ENCODE measurements at places on chromosomes 11 and 22. TPM values are rescaled to one million over a fixed set of nuclear protein-coding genes. Genes with fewer than 3 reads are reported as not detected.
A peak's percentile ranks its signal among the peaks of the same experiment; 100 is the strongest.

DNA sequence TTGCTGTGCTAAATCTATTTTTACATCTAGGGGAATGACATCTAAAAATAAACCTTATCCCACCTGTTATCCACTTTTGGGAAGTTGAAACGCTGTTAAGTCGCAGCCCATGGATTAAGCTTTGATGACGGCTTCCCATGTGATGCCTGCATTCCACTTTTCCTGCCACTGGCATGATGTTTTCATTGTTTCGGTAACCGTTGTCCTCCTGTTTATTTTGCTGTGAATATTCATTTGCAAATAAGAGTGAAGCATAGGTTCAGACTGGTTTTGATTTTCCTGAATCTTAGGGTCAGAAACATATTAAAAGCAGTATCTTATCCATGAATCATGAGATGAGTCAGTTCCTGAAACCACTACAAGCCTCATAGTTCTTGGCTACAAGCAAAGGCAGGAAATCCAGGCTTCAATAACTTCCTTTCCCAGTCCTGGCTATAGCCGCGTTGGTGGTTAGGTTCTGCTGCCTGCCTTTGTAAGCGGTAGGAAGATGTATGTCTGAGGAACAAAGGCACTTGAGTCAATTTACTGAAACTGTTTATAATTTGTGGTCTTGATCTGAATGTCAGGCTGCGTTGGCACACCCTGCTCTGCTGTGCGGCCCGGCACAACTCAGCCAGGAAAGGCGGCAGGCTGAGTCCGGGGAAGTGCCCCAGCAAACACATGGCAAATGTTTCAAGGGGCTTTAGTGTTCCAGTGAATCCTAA lies 19.4 kb downstream of the TEAD1 start:
- no peak for DNase-seq

- DNase-seq: no peak
Observed at GRCh38 chr22:23305321-23305910, 125.1 kb downstream of the BCR start.

TMPRSS4 gene
- 30.2 TPM for polyA plus RNA-seq

KCNJ1 gene
- polyA plus RNA-seq: 76.0 TPM

- peak; percentile 34 for DNase-seq
Observed at GRCh38 chr22:20803696-20804324, 29.9 kb downstream of the SERPIND1 start.

DNA sequence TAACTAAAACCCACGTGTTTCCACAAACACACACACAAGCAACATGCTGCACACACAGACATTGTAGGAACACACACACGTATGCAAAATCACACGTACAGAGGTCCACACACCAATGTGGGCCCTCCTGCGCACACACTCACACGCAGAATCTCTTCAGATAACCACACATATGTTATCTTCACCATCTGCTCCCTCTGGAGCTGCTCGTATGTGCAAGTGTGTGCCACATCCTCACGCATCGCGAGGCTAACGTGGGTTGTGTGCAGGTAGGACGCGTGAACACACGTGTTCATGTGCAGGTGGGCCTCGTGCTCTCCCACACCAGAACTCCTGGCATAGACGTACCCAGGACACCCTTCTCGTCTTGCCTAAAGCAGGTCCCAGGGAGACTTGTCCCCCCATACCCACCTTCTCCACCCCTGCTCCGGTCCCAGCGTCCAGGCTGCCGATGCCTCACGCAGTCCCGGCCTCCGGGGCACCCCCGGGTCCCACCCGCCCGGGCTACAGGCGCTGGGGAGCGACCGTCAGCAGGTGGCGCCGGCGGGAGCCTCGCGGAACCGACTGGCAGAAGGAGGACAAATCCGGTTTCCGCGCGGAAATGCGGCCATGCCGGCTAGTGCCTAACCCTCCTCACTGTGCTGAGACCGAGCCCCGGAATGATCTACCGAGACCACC lies 10.3 kb upstream of the IGSF9B start:
- no peak for DNase-seq

ALG8 gene
- 67.8 TPM for polyA plus RNA-seq

CCDC157 gene
- polyA plus RNA-seq: 5.5 TPM

PTPRCAP gene
- 2.6 TPM for polyA plus RNA-seq

CARNS1 gene
- 4.4 TPM for polyA plus RNA-seq

DNA sequence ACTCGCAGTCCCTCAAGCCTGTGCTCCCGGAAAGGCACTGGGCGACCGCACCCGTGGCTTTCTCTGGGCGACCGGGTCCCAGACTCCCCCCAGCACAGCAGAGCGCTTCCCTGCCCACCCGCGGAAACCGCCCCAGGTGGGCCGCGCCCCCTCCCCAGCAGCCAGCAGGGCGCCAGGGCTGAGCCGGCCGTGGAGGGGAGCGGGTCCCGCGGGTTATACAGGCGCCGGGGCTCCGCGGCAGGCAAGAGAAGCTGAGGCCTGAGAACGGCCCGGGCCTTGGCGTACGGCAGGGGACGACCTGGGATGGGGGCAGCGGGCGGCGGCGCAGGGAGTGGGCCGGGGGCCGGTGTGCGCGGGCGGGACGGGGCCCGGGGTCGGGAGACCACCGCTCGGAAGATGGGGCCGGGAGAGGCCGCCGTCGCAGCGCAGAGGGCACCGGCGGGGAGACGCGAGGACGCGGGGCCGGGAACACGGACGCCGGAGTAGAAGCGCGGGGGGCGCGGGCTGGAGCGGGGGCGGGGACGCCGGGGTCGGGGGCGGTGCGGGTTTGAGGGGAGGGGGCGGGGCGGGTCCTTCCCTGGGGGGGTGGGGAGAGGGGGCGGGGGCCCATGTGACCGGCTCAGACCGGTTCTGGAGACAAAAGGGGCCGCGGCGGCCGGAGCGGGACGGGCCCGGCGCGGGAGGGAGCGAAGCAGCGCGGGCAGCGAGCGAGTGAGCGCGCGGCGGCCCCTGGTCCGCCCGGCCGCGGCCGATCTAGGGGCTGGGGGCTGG lies at the start of gene MDK:
Gene MDK, plus strand, starts transcription at position 622 of the 771 bp plus-strand sequence. CDS start 389 bp downstream, outside the sequence.
- DNase-seq: peak; percentile 60

GPHA2 gene
- 2.6 TPM for polyA plus RNA-seq

DNA sequence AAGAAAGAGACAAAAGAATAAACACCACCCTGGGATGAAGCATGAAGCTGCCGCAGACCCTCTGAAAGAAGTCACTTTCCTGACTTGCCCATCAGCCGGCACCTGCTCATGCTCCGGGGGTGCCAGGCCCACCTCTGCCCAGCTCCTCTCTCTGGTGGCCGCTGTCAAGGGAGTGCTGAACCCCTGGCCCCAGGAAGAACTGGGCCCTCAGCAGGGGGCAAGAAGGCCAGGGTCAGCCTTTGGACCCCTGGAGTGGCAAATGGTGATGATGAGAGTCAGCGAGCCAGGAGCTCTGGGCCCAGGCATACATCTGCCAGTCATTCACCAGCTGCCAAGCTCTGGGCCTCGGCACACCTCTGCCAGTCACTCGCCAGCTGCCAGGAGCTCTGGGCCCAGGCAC lies 17.4 kb downstream of the TTLL8 start:
- DNase-seq: no peak

- DNase-seq: no peak
Observed at GRCh38 chr11:23278121-23278520, 417.8 kb upstream of the CCDC179 start.

DNA sequence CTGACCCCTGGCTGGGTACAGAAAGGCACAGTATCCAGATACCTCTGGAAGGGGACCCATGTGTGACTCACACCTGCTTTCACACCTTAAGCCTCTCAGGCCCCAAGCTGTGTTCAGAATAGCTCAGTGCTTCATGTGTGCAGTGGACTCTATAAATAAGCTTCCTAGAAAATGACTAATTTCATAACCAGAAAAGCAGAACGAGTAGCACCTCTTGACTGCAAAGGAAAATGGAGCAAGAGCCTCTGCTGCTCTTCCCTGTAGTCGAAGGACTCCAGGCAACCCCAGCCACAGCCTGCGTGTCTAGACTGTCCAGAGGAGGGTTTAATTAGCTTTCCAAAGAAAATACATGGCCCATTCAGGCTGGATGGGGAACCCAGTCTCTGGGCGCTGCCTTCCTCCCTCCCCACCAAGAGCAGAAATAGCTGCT lies 23.1 kb downstream of the PTPN5 start:
- no peak for DNase-seq

ART5 gene
- 4.1 TPM for polyA plus RNA-seq

- DNase-seq: no peak
Observed at GRCh38 chr11:76850815-76851214, 9.9 kb upstream of the ACER3 start.

DNA sequence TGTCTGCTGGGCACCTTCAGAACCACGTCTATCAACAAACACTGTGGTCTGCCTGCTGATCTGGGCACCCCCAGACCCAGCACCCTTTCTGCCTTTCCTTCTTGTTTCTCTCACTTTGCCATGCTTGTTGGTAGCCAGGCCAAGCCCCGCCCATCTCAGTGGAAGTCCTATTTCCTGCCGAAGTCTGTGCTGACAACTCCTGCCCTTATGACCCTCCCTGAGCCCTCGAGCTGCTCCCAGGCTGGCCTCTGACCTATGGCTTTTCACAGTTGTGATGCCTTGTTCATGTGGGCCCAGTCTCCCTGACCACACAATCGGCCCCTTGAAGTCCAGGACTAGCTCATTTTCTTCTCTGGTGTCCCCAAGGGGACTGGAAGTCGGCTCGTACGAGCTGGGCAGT lies 132.1 kb downstream of the DSCAML1 start:
- no peak for DNase-seq

ACTN3 gene
- polyA plus RNA-seq: 1.1 TPM

ANO9 gene
- 10.6 TPM for polyA plus RNA-seq

GRCh38 chr22:32820131-32821119 lies 18.9 kb downstream of the TIMP3 start:
- no peak for DNase-seq

OVOL1 gene
- 11.0 TPM for polyA plus RNA-seq

DNA sequence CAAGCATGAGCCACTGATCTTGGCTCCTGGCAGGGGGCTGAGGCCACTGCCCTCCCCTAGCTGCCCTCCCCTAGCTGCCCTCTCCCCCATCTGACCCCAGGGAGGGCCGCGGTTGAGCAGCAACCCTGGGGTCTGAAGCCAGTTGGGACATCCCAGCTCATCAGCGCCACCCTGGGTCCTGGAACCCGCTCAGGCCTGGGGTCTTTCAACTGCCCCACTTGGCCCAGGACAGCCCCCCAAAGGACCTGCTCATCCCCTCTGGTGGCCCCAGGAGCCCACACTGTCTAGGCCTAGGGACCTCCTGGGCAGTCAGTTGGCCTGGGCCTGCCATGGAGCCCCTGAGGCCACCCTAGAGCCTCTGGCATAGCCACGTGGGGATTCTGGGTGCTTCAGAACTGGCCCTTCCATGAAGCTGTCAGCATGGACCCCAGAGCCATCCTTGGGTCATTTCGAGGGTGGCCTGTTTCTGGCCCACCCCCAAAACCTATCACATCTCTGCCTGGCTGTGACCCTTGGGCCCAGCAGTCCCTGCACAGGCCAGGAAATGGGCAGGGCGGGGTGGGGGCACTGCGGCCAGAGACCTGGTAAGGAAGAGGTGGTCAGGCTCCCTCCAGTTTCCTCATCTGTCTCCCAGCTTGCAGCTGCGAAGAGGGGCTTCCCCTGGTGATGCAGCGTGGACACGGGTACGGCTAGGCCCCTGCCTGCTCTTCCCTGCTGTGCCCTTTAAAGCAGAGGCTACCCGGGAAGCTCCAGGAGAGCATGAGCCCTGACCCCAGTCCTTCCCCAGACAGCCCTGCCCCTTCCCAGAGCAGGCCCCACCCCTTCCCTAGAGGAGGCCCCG lies 37.9 kb downstream of the MUC2 start:
- DNase-seq: no peak
